RCC 7860 (cell line): ENCODE measurements at places on chromosomes 2 and 18.

DNA sequence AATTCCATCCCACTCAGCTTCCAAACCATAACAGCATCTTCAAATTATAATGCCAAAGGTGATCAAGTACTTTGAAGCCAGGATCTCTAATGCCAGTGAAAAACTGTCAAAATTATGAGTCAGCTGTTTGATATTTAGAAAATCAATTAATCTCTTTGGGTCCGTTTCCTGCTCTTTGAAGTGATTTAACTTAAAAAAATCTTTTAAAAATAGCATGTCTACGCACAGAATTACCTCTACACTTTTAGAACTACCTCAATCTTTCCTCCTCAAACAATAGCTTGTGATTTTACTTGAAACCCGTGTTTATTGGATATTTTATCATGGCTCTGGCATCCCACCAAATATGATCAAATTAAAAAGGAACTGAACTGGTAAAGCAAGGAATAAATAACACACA, 31.3 kb upstream of the TANK start:
- DNase-seq, result no peak

GRCh38 chr2:69034122-69034521, 21.1 kb downstream of the ANTXR1 start:
- no peak for DNase-seq

DNA sequence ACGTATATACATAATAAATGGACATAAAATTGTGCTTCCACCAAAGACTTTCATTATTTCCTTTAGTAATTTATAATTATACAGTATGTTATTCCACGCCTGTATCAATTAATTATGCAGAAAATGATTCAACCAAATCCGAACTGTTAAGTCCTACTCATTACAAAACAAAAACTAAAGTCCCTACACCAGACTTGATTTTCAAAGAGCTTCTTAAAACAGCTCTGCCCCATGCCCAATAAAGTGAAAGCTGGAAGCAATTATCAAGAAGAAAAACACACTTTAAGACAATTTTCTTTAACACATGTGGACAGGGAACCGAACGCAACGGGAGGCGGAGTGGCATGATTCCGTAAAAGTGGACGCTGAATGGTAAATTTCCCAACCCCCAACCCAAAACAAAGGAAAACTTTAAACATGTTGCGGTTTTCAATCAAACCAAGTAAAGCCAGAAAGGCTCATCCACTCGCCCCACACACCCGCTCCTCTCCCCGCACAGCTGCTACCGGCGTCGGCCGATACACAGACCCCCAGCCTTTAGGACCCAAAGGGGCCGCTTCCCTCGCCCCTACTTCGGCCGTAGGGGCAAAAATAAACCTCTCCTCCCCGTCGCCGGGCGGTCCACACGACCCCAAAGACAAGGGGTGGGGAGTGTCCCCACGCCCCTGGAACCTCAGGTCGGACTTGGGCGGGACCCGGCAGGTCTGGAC, 705 bp downstream of the YES1 start:
- DNase-seq, result no peak

- DNase-seq, result no peak
These were observed 94.2 kb downstream of the ACSL3 start for GRCh38 chr2:222955008-222955407.
